ENCODE measurements at places on chromosomes 7 and 10.

- no peak for DNase-seq
Measured at GRCh38 chr10:127344346-127344745, 148.0 kb upstream of the INSYN2A start.

DNA sequence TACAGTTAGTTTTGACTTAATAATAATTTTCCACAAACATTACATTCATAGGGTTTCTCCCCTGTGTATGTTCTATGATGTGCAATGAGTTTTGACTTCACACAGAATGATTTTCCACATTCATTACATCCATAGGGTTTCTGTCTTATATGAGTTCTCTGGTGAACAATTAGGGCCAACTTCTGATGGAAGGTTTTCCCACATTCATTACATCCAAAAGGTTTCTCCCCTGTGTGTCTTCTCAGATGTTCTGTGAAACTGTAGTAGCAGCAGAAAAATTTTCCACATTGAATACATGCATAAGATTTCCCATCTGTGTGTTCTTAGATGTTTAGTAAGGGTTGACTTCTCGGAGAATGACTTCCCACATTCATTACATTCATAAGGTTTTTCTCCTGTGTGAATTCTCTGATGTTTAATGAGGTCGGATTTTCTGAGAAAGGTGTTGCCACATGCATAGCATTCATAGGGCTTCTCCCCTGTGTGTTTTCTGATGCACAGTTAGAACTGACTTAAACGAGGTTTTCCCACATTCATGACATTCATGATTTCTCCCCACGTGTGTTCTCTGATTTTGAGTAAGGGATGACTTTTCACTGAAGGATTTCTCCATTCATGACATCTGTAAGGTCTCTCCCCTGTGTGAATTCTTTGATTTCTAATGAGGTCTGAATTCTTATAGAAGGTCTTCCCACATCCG lies 118.5 kb downstream of the ZNF33B start:
- no peak for DNase-seq

GRCh38 chr10:74787457-74787856 lies 38.9 kb upstream of the KAT6B start:
- DNase-seq, result no peak

DNA sequence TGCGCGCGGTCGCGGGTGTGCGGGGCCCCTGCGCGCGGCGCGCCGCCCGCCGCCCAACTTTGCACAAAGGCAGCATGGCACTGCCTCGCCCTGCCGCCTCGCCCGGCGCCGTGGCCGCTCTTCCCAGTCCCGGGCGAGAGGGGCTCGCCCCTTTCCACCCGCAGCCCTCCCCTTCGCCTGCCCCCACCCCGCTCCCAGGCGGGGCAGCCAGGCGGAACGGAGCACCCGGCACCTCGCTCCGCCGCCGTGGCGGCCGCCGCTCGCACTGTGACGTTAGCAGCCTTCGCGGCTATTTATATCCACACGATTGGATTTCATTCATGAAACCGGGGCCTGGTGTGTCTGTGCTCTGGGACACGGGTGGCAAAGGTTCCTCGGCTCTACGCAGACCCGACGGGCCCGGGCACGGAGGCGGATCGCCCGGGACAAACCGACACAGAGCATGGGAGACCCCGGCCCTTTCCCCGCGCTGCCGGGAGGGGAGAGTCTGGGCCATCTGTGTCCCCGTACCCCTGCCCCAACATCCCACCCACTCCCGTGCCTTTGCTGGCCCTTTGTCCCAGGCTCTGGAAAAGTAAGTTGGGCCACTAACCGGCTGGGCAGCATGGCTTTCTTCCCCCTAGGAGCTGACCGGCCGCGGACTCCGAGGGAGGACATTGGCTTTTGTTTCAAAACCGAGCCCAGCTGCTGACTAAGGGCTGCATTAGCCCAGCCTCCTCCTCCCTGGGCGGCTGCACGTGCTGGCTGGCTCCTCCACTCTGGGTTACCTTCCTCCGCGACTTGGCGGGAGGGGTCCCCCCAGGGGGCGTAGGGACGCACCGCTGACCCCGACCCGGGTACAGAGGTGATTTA lies at the start of gene RHOBTB1:
Gene RHOBTB1, minus strand, starts transcription at position 128 of the 852 bp plus-strand sequence. CDS start 32,643 bp downstream, outside the sequence.
- no peak for DNase-seq

DNA sequence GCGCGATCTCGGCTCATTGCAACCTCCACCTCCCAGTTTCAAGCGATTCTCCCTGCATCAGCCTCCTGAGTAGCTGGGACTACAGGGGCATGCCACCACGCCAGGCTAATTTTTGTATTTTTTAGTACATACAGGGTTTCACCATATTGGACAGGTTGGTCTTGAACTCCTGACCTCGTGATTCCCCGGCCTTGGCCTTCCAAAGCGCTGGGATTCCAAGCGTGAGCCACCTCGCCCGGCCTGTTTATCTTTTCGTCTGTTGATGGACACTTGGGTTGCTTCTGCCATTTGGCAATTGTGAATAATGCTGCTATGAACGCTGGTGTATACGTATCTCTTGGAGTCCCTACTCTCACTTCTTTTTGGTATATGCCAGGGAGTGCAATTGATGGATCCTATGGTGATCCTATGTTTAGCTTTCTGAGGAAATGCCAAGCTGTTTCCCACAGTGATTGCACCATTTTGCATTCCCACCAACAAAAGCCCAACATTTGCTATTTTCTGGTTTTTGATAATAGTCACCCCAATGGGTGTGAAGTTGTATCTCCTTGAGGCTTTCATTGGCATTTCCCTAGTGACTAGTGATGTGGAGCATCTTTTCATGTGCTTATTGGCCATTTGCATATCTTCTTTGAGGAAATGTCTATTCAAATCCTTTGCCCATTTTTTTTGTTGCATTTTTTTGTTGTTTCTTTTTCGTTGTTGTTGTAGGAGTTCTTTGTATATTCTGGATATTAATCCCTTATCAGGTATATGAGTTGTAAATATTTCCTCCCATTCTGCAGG lies 3.5 kb downstream of the ANTXRL start:
- no peak for DNase-seq

- DNase-seq, result no peak
Measured at GRCh38 chr10:90777621-90778020, 80.2 kb downstream of the HTR7 start.

GRCh38 chr7:55363386-55364170 lies 1.6 kb upstream of the LANCL2 start:
- DNase-seq, result no peak

- no peak for DNase-seq
Measured at GRCh38 chr7:123004931-123005330, 9.4 kb upstream of the TAS2R16 start.

DNA sequence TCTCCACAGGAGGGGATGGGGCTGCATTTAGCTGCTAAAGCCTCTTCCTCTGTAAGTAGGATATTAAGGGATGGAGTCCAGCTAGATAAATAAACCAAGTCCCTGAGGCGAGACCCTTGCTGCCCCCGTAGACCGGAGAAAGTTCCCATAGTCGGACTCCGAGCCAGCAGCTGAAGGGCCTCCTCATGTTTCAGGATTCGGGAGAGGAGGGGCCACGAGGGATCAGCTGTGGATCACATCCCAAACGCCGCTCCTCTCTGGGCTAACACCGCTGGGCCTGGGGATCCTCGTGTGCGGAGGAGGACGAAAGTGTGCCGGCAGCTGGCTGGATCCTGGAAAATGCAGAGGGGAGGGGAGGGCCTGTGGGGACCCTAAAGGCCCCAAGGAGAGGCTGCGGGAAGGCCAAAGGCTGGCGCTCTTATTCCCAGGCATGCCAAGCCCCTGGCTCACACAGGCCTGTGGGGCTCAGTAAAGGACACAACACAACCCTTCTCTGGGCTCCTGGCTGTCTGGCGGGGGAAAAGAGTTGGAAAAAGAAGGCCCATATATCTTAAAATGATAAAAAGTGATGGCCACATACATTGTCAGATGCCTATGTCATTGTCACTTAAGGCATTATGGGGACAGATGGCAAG lies 82.5 kb upstream of the TMEM72 start:
- DNase-seq, result no peak

DNA sequence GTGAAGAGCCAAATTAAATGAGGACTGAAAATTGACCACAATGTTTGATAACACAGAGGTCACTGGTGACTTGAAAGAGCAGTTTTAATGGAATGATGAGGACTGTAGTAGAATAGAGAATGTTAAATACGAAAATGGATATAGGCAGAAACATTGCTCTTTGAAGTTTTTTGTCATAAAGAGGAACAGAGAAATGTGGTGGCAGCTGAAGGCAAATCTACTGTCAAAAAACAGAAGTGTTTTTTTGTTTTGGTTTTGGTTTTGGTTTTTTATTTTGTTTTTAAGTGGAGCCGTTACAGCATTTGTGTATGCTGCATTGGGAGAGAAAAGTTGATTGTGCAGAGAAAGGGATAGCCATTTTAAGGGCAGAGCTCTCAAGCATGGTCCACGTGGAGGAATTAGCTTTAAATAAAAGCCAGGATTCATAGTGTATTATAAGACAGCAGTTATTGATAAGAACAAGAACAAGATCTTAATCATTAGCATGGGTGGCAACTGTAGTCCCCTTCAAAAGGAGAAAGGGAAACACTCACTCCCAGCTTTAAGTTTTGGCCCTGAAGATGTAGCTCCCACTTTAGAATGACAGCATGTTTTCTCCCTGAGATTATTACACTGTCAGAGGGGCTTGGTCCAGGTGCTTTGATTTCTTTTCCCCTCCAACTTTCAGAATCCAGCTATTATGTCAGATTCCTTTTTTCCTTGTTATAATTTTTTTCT lies 156.7 kb upstream of the BET1 start:
- DNase-seq, result no peak

DNA sequence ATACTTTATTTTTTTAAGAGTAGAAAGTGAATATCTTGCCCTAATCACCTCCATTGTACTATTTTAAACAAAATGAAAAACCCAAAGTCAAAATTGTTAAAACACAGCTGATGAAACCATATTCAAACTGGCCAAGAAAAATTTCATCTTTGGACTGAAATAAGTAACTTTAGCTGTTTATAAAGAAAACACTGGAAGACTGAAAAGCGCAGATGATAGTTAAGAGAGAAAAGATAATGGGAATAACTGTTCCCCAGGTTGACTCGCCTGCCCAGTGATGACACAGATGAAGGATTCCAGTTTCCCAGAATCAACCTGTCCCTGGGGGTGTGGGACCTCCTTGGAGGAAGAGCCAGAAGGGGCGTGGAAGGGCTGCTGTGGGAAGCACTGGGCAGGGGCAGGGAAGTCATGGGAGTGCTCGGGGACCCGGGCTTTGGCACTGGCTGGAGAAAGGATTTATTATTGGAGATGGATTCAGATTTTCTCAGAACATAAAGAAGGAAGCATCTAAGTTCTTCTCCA lies 43.1 kb downstream of the DENND2A start:
- no peak for DNase-seq

DNA sequence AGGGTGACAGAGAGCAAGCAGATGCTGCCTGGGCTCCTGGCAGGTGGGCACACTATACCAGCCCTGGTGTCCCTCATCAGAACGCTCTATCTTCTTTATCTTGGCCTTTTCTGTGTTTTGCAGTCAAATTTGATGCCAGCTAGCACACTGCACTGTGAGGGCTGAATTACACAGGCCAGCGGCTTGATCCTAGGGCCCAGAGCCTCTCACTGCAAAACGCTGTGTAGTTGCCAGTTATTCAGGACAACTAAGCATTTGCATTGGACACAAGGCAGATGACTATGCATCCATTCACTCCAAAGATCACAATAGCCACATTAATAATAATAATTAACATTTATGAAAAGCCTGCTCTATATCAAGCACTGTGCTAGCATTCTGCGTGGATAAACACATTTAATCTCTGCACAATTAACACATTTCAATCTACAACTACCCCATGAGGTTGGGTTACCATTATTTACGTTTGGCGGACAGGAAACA lies 100.3 kb downstream of the PAXIP1 start:
- DNase-seq, result no peak

DNA sequence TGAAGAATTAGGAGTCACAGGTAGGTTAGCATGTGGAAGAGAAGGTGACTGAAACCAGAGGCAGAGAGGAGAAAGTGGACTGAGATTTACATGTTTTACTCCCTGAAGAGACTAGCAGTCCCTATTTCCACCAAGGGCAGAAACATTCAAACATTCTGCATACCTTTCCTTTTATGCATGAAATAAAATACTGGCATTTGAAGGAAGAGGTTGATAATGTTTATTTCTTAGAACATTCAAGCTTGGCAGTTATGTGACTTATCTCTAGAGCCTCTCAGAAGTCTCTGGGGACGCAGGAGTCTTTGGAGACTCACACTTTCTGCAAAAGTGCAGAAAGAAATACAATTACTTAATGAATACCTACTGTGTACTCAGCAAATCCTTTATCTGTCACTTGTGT lies 507.1 kb upstream of the C7orf33 start:
- no peak for DNase-seq

- DNase-seq, result no peak
Measured at GRCh38 chr10:26430641-26431163, 7.4 kb upstream of the APBB1IP start.

GRCh38 chr10:91117505-91117904 lies 103.0 kb upstream of the PCGF5 start:
- DNase-seq, result no peak

- no peak for DNase-seq
Measured at GRCh38 chr10:35216303-35216905, 89.8 kb downstream of the CREM start.

DNA sequence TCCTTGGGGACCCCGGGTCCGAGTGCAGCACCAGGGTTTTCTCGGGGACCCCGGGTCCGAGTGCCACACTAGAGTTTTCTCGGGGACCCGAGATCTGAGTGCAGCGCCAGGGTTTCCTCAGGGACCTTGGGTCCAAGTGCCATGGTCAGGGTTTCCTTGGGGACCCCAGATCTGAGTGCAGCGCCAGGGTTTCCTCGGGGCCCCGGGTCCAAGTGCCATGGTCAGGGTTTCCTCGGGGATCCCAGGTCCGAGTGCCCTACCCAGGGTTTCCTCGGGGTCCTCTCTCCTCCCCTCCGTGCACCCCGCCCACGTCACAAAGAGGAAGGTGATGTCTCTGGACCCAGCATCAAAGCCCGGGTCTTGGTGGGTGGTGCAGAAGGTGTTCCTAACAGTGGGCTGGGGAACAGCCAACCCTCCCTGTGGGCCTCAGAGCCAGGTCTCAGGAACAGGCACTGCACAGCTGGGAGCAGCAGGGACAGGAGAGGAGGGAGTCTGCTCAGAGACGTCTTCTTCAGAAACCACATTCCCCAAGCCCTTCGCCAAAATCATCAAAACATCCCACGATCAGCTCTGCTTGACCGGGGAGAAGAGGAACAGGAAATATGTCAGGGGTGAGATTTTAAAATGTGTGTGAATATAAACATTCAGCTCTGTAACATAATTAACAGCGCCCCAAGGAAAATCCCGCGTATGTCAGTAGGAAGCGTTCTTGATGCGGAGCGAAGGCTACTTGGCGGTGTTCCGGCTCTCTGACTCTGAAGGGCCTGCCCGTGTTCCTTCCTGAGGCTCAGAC lies 540.7 kb downstream of the DNAJB6 start:
- DNase-seq, result no peak

DNA sequence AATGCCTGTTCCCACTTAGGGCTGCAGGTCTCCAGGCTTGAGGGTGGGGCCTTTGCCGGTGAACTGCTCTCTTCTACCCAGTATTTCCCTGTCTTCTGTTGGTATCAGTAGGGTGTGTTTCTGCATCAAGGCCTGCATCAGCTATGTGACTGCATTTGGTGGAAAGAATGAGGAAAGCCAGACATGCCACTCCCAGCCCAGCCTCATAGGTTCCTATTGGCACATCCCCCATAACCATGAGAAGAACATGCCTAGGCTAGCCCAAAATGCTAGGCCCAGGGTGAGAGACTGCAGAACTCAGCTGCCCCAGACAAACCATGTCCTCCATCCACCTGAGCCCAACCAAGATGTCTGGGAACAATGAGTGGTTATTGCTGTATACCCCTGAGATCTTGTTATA lies 380.3 kb upstream of the ADARB2 start:
- DNase-seq, result no peak

All from T-helper 9 cell (primary cell).